ENCODE measurements at places on chromosomes 12 and 14.

- no peak for DNase-seq
These were observed 85.5 kb downstream of the ADCK1 start for GRCh38 chr14:77885367-77885766.

DNA sequence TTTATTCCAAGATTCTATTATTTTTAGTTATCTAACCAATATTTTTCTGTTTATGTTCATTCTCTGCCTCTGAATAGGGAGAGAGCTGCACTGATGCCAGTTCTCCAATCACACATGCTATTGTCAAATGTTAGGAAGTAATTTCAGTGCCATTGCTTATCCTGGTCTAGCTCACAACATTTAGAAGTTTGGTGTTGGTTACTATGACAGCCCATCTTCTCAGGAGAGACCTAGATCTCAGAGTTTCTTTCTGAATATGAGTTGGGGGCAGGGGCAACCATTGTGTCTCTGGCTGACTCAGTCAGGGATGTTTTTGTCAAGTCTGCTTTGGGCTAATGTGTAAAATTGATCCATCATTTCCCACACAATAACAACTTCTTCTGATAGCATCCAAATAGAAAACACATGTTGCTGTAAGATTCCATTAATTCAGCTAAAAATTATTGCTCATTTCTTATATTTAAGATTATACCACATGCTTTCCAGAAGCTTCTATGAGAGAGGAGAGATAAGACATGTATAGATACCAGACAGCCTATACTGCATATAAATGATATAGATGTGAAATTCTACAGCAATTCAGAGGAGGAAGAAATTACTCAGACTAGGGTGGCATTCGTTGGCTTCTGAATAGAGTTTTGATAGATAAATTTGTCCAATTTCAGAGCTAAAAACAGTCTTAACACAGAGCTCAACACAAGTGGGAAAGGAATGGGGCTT, 64.8 kb downstream of the DACT1 start:
- no peak for DNase-seq

- DNase-seq: peak; percentile 81
These were observed 5.8 kb upstream of the PHLDA1 start for GRCh38 chr12:76037130-76038103.

- DNase-seq: no peak
These were observed 20.0 kb downstream of the TMEM30B start for GRCh38 chr14:61260939-61261776.

GRCh38 chr14:65554837-65555236, 142.3 kb downstream of the FUT8 start:
- DNase-seq: no peak

GRCh38 chr12:63070709-63071108, 80.3 kb downstream of the AVPR1A start:
- DNase-seq: no peak

GRCh38 chr12:130632642-130633041, 83.5 kb downstream of the RIMBP2 start:
- DNase-seq: no peak

DNA sequence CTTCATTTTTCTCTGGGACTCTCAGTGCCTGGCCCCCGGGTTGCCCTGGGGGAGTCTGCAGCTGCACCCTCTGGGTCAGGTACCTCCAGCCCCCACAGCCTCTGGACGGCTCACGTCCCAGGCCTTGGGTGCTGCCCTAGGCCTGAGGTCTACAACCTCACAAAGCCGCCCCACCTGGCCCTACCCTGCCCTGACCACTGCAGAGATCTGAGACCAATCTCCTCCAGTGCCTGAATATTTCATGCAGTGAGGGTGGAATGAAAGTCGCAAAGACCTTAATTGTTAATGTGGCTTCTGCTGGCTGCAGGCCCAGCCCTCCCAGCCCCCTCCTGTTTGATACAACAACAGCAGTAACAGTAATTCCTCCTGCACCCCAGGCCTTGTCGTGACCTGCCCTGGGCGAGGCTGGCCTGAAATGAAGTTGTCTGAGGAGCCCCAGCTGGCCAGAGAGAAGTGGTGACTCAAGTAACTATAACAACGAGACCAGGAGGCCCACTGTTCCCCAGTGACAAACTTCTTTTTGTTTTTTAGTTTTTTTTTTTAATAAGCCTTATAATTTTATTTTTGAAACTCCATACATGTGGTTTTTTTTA, 8.8 kb upstream of the CCDC85C start:
- DNase-seq: no peak

DNA sequence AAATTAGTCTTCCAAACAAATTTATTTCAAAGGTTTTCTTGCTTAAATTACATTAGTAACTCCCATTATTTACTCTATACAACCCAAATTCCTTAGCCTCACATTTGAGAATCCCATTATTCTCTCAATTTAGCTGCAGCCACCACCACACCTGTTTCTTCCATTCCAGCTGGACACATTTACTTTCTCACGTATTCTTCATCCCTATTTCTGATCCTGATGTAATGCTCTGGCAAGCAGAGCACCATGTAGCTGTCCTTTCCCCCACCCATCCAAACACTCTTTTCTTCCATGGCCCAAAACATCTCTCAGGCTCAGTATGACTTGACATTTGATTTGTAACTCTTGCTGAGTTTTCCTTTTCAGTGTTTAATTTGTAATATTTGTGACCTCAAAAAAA, 240.2 kb upstream of the CLEC14A start:
- no peak for DNase-seq

DNA sequence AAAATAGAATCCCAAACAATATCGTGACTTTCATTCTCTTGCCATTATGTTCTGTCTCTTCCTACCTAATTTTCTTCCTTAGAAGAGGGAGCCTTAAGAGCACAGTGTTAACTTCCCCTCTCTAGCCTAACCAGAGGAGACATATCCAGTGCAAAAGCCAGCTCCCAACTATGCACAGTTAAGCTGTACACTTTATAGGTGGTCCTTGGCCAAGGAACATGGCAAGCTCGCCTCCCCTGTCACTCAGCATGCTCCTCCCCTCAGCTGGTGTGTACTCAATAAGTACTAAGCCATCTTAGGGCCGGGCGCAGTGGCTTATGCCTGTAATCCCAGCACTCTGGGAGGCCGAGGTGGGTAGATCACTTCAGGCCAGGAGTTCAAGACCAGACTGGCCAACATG, 255.1 kb upstream of the TMPO start:
- DNase-seq: no peak

DNA sequence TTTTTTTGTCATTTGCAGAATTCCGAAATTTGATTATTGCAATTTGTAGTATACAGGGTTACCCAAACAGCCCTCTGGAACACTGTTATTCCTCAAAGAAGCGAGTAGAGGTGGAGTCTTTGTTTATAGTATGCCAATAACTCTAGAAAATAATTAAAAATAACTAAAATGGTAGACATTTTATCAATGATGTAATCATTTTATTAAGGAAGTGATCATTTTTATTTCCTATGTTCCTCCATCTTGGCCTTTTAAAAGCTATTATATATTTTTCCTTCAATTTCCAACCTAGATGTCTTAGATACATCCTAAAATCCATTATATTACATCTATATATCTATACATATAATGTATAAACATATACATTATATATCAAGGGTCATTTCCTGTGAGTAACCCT, 106.0 kb downstream of the CCDC91 start:
- DNase-seq: no peak

DNA sequence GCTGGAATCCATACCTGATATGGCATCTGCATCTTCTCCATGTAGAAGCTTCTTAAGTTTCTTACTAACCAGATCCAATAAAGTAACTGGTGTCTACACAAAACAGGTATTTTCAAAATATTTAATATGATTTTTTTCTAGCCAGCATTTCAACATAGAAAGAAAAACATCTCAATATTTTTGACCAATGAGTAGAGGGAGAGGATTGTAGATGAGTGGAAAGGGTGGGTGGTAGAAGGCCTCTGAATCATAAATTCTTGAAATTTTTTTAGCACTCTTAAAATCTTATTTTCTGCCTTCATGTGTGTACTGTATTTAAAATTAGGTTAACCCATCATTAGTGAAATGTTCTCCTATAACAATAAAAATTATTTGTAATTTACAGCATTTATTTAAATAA, 18.0 kb downstream of the DEPDC4 start:
- no peak for DNase-seq

DNA sequence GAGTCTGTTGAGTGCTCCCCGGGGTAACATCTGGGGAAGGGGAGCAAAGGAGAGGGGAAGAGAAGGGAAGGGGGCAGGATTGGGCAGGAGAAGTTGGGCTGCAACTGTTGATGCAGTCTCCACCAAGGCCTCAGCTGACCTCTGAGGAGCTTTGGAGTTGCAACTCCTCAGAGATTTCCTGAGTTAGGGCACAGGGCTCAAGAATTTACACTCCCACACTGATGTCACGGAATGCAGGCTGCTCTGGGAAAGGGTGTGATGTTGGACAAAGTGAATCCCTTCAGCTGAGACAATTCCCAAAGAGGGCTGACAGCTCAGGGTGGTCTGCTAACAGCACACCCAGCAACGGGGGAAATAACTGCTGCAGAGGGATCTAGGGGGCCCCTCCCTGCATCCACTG, 295.6 kb downstream of the PCNX1 start:
- no peak for DNase-seq

GRCh38 chr12:56641219-56641618, 4.6 kb downstream of the ATP5F1B start:
- no peak for DNase-seq

DNA sequence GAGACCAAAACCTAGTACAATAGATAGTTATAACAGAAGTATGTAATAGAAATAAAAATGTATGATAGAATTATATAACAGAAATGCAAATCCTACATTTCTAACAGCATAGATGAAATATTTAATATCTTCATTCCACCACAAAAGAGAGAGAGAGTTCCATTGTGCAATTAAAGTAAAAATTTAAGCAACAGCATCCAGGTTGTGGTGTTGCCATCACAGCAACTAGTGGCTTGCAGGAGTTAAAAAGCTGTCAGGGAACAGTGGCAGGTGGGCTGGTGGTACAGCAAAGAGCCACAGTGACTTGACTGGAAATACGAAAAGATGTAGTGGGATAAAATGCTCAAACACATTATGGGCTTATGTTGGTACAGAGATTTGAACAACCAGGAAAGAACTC, 57.1 kb upstream of the MDM1 start:
- DNase-seq: no peak

- no peak for DNase-seq
These were observed 208.8 kb upstream of the EEA1 start for GRCh38 chr12:93137656-93138612.

DNA sequence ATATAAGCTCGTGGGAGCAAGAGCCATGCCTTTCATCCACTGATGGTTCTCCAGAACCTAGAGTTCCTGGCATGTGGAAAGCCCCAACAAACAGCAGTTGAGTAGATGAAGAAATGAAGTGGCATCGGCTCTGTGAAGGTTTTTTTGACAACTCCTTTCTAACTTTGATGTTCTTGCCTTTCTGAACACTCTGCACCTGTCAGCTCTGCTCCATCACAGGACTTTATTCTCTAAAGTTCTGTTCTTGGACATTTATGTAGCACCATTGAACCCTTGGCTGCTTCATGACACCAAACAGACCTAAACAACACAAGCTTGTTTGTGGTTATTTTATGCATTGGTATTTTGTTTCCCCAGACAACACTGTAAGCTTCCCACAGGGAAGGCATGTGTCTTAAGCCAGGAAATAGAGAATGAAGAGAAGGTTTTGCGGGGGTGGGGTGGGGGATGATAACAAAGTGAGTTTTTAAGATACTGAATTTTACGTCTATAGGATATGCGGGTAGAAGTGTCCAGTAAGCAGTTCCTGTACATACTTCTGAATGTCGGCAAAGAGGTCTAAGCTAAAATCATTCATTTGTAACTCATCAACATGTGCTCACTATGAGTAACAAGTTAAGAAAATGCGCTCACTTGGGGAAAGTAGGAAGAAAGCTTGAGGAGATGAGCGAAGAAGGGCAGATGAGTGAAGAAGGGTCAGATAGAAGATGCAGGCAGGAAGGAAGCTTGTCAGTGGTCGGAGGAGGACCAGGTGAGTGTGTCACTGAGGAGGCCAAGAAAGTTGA, 146.0 kb upstream of the PLEKHG7 start:
- DNase-seq: no peak

GRCh38 chr14:89440986-89441909, 24.2 kb upstream of the FOXN3 start:
- no peak for DNase-seq

DNA sequence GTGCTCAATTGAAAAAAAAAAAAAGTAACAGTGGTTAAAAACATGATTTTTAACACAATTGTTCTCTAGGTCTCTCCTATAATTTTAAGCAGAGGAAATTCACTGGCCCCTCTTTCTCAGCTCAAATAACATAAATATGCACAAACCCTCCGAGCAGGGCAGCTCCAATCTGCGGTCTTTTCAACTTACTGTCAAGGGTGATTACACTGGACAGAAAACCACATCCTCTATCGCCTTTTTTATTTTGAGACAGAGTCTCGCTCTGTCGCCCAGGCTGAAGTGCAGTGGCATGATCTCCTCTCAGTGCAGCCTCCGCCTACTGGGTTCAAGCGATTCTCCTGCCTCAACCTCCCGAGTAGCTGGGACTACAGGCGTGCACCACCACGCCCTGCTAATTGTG, 16.5 kb upstream of the GABARAPL1 start:
- no peak for DNase-seq

GRCh38 chr14:90625445-90625844, 190.8 kb downstream of the TTC7B start:
- no peak for DNase-seq

DNA sequence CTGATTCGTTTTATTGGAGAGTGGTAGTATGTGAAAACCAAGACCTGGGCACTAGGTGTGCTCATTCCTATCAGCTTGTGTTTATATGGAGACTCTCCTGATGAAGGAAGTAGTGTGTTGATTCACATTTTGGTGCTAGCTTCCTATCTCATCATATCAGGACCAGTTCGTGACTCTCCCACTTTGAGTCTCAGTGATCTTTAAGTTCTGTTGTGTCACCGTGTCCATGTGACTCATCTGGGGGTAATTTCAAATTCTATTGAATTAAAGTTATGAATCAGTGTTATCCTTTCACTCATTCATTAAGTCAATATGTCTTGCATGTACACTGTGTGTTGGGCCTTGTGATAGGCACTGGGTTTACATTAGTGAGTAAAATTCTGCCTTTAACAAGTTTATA, 180.2 kb downstream of the CACNA1C start:
- DNase-seq: no peak

DNA sequence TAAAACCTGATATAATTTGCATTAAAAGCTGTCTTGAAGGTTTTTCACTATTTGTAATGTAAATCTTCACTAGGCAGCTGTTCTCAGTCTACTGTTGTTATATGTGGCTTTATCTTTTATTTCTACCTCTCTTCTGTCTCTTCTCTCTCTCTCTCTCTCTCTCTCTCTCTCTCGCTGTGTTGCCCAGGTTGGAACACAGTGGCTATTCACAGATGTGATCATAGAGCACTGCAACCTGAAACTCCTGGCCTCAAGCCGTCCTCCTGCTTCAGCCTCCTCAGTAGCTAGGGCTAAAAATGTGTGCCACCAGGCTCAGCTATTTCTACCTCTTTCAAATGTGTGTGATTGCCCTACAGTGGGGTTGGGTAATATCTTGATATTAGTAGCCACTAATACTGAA, 21.1 kb downstream of the FUT8 start:
- no peak for DNase-seq

- DNase-seq: no peak
These were observed 42.8 kb downstream of the PITPNM2 start for GRCh38 chr12:123107926-123108681.

- no peak for DNase-seq
These were observed 42.8 kb downstream of the SLC8B1 start for GRCh38 chr12:113292091-113292490.

- no peak for DNase-seq
These were observed 4.3 kb downstream of the SLC2A14 start for GRCh38 chr12:7868391-7868790.

GRCh38 chr14:24411443-24412389, 12.9 kb downstream of the NYNRIN start:
- peak; percentile 44 for DNase-seq

GRCh38 chr14:69673104-69673503, 61.7 kb downstream of the SUSD6 start:
- DNase-seq: no peak
